T-cell (primary cell): ENCODE measurements at places on chromosomes 7 and 10.

- no peak for DNase-seq
Observed at GRCh38 chr7:98223351-98223897, 12.2 kb downstream of the BHLHA15 start.

DNA sequence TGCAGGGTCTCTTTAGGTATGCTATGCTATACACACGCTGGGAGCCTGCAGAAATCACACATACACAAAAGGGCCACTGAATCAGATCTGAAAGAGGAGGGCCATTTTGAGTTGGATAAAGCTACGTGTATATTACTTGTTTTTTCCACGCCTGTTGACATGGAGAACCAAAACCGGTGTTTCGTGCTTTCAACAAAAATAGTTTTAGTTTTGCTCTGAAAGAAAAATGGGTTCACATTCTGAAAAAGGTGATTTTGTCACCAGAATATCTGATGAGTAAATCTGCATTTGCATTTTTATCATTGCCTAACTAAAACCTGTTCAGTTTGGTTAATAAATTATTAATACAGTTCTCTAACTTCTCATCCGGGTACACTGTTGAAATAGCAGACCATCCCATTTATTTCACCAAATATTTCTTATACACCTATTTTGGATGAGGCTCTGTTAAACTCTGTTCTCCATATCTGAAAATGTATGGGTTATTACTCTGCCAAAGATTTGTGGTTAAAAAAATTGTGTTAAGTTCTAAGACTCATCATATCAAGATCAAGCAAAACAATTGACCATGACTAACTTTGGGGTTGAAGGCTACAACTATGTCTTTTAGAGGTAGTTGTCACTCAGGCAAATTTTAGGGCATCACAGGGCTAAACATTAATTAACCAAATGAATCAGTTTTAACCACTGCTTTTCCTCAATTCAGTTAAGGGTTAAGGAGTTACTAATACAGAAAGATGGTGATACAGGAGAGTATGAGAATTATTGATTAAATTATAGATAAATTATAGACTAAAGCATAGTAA, 101.2 kb upstream of the RPA3 start:
- DNase-seq = no peak

DNA sequence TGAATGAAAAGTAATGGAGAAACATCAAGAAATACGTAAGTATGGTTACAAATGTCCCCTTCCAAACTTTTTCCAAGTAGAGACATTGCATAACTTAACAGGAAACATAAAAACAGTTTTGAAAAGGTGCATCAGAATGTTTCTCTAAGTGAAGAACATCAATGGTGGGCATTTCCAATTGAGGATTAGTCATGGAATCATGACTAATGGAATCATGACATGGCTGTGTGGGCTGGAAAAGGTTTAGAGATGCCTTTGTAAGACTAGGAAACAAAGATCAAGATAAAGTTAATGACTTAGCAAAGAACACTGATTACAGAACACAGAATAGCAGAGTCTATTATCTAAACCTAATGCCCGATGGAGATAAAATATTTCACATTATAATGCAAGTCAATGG, 272.0 kb downstream of the HPSE2 start:
- no peak for DNase-seq

GRCh38 chr7:154450451-154450850, 398.3 kb downstream of the DPP6 start:
- no peak for DNase-seq

DNA sequence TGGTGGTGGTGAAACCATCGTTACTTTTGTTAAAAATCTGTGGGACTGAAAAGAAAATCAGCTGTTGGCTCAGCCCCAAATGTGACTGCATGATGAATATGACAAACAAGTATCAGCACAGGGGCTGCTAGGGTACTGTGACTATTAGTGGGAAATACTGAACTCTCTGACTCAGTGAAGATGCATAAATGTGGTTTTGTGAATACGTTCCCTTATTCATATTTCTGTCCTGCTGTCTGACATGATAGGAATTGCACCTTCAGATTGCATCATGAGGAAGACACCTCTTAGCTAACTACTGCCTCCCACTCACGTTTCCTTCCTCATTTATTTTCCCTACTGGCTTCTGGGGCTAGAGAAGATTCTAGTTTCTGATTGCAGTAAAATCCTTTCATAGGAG, 1.4 kb downstream of the CLEC5A start:
- DNase-seq = no peak

DNA sequence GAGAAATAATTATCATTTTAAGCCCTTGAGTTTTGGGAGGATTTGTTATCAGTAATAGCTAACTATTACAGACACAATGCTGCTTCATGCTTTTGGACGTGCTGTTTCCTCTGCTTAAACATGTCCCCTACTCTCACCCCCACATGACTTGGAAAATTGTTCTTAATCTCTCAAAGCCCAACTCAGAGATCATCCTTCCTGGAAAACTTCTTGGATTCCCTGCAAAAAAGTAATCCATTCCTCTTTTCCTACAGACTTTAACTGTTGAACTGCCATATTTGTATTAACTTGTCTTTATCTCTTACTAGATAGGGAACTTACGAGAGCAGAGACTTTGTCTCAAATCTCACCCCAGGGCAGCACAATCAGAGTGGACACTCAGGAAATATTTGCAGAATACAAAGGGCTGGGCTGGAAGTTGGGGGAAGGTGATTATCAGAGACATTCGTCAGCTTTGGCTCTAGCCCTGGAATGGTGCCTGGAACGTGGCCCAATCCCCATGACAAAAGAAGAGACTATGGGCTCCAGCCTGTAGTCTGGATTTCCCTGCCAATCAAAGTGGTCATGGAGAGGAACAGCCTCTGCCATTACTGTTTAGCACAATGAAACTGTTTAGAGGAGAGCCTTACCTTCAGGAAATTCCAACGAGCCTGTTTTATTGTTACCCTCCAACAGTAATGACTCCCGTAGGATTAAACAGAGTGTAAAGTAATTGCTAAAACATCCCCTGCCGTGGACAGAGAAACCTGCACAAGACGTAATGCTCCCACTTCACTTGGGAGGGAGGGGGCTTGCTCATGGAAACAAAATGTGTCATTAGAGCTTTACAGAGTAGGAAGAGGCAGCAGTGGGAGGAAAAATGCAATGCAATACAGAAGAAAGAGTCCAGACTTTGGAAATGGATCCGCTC, 140.4 kb upstream of the AUTS2 start:
- DNase-seq = no peak

DNA sequence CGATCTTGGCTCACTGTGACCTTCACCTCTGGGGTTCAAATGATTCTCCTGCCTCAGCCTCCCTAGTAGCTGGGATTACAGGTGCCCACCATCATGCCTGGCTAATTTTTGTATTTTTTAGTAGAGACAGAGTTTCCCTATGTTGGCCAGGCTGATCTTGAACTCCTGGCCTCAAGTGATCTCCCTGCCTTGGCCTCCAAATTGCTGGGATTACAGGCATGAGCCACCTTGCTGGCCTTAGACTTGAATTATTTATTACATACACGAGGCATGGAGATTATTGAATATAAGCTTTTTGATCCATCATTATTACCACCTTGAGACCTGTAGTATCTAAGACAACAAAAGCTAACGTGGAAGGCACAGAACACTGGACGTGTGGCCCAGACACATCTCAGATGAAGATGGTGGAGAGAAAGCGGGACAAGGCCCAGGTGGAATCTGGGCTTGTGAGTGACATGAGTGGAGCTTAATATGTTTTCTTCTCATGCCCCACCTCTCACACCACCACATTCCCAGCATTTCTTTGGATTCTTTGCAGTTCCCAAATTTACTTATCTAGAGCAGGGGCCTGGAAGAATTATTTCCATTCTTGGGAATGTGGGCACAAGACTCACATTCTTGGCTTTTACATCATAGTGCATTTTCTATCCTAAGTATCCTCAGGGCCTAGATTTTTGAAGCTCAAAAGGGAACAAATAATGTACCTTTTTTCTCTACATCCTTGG, 76.6 kb downstream of the SUGCT start:
- DNase-seq = no peak

GRCh38 chr7:7617550-7617949, 23.0 kb upstream of the UMAD1 start:
- no peak for DNase-seq

- DNase-seq = no peak
Observed at GRCh38 chr7:131094685-131095084, 233.0 kb upstream of the MKLN1 start.

DNA sequence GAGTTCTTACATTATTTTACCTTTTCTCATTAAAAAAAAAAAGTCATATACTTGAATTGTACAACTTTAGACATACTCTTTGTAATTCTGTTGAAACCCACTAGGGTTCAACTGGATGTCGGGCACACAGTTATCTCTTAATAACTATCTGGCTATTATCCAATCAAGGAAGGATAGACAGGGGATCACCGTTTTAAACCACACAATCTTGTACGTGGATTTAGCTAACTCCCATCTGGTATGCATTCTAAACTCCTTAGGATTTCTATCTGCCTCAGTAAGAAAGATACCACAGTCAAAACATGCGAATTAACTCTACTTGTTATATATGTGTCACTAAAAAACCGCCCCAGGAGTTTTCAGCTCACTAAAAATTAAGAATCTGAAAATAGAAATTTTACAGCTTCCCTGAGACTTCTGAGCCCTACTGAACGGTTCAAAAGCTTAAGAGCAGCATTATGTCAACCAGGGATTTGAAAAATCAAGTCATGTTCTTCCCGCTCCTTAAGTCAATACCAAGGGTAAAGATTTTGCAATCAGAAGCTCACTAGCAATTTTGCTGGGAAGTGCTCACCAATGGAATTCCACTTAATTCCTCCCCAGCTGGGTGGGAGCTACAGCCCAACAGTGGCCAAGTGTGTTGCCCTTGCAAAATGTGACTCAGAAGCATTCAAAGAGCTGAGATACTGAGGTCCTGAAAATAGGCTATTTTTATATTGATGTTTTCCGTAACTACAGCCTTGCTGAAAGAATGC, 267.0 kb downstream of the FRMD4A start:
- no peak for DNase-seq

GRCh38 chr10:31421322-31421721, 102.3 kb downstream of the ZEB1 start:
- no peak for DNase-seq

- DNase-seq = no peak
Observed at GRCh38 chr7:87156709-87157108, 4.5 kb downstream of the DMTF1 start.

- DNase-seq = no peak
Observed at GRCh38 chr7:17855202-17855601, 85.1 kb downstream of the SNX13 start.

DNA sequence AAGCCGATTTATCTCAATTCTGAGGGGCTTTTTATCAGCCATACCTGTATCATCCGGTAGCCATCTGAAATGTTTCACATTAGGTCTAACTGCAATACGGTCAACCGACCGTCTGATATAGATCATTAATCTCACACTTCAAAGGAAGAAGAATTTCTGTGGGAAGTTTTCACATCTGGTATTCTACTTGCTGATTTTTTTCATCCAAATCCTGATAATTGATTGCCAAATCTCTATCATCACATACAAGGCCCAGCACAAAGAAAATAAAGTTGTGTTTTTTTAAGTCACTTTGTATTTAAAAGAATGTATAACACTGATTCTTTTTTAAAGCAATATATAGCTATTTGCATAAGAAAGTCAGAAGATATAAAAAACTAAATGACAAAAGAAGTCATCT, 132.3 kb downstream of the DKK1 start:
- no peak for DNase-seq

- no peak for DNase-seq
Observed at GRCh38 chr7:156309016-156309620, 331.5 kb upstream of the RNF32 start.

- DNase-seq = no peak
Observed at GRCh38 chr10:68665841-68666240, 55.2 kb upstream of the CCAR1 start.

- no peak for DNase-seq
Observed at GRCh38 chr7:70094831-70095230, 496.6 kb downstream of the AUTS2 start.

DNA sequence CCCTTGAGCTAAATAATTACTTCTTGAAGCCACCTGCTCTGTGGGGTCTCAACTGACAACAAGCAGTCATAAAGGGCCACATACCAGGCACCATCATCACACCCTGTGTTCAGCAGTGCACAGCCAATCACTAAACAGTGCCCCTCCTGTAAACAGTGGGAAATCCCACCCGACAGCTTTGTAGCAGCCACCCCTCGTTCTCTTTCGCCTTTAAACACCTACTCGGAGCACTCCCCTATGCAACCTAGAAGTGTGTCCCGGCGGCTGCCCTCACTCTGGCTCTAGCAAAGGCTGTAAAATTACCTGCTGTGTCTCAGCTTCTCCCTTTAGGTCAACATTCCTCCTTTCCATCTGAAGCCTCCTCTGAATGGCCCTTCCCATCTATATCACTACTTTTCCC, 111.9 kb downstream of the TCERG1L start:
- no peak for DNase-seq

DNA sequence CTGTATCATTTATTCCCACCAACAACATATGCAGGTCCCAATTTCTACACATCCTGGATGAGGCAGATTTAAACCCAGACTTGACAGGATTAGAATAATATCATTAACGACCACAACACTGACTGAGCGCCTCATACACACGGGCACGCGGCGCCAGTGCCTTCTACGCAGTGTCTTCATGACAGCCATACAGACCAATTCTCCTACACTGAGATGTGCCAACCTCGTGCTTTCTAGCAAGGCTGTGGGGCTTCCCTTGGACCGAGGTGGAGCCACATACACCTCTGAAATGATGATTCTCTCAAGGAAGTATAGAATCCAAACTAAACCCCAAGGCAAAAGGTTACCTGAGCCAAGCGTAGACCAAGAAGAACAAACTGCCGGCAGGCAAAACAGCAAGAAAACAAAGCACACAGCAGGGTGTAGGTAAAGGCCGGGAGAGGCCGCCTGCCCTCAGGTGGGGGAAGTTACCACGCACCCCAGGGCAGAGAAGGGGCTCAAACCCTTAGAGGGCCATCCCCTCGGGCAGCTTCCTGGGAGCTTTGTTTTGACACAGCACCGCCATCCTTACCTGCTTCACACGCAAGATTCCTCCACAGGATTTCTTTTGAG, 75.8 kb downstream of the DLG5 start:
- DNase-seq = no peak
